Stimulated activated CD4-positive, alpha-beta T cell treated with anti-CD3 and anti-CD28 coated beads, Interleukin-2, amount 100 ng/mL, for 24 hours (primary cell): ENCODE measurements at places on chromosomes 6 and 20.

- no peak for DNase-seq
Measured at GRCh38 chr6:16162003-16162402, 33.1 kb downstream of the MYLIP start.

- no peak for DNase-seq
Measured at GRCh38 chr6:127880429-127880828, 20.4 kb downstream of the THEMIS start.

- no peak for DNase-seq
Measured at GRCh38 chr20:22305381-22305780, 279.0 kb downstream of the FOXA2 start.

- no peak for DNase-seq
Measured at GRCh38 chr6:14149739-14150130, 32.2 kb downstream of the CD83 start.

DNA sequence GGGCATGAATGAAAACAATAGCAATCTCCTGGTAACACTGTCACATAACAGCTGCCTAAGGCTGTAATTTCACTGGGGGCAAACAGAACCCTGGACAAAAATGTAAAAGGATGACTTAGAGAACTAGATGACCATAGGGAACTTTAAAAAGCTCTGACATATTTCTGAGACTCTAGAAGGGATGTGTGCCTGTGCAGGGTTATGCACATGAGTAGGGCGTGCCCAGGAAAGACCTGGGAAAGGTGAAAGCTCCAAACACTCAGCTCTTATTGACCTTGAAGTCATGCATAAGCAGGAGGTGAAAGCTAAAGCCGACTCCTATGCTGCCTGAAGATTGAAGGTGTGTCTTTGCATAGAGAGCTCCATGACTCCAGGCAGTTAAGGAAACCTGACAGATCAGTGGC is 118.4 kb upstream of the BTBD3 start:
- no peak for DNase-seq

DNA sequence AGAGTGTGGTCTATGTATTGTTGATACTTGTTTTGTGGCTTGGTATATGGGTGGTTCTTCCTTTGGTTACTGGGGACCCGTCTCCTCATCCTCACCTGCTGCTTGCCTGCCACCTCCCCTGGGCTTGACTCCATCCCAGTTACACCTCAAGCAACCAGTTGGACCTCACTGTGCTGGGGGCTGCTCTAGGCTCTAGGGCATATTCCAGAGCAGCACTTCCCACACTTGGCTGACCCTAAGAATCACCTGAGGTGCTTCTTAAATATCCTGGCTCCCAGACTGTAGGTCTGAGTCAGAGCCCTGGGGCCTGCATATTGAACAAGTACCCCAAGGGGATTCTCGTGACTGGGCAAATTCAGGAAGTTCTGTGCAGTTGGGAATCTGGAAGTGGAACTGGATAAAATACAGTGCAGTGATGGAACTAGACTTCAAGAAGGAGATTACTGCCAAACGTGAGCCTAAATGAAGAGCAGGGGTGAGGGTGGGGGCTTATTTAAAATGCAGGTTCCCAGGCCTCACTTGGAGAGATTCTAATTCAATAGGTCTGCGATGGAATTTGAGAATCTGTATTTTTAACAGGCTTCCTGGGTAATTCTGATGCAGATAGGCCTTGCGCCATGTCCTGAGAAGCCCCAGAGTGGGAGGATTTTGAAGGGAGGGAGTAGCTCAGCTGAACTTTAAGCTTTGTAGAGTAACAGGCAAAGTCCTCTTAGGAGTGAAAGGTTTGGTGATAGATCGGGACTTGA is 7.6 kb downstream of the SPATS1 start:
- no peak for DNase-seq

- DNase-seq: no peak
Measured at GRCh38 chr20:4366076-4366475, 350.7 kb upstream of the RNF24 start.

DNA sequence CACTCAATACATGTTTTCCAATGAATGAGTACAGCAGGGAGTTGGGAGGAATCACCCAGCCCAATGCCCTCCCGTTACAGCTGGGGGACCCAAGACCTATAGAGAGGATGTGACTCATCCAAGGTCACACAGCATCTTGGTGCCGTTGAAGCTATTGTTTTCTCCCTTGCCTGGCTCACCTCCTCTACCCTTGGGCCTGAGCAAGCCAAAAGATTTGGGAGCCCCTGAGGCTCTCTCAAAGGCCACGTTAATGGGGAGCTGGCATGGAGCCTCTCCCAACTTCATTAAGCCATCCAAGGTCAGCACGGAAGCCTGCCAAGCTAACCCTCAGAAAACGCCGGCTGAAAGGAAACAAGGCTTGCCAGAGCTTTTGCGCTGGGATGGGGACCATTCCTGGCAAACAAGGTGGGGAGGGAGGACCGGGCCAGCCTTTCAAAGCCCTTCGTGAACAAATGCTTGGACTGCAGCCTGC is 30.4 kb downstream of the KCNB1 start:
- no peak for DNase-seq

DNA sequence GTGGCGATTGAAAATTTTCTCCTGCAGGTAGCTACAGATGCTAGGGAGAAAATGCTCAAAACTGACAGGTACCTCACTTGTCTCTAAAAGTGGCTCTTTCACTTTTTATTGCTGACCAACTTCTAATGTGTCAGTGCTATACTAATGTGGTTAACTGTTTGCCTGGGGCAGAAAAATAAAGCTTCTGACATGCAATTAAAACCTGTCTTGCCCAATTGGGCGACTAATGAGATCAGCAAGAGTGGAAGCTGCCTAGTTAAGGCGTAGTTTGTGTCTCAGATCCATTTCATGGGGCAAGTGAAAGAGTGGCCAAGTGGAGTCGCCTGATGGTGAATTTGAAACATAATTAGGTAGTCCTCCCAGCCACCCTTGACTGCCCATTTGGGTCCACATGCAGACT is 193.3 kb downstream of the TSHZ2 start:
- DNase-seq: no peak

DNA sequence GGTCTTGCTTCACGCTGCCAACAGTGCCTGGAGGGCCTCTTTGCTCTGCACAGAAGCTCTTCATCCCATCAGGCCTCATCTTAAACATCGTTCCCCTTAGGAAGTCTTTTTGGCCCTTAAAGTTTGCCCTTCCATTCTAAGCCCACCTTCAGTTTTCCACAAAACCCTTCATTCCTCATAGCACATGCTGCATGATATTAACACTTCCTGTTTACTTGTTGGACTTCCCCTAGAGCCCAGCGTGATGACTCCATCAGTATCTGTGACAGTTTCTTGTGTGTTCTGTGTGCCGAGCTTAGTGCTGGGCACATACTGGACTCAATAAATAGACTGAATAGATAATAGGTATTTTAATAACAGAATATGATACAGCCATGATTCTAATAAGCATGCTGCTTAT is 2.2 kb downstream of the NT5DC1 start:
- no peak for DNase-seq

- no peak for DNase-seq
Measured at GRCh38 chr6:160089534-160089897, 32.1 kb upstream of the SLC22A1 start.

DNA sequence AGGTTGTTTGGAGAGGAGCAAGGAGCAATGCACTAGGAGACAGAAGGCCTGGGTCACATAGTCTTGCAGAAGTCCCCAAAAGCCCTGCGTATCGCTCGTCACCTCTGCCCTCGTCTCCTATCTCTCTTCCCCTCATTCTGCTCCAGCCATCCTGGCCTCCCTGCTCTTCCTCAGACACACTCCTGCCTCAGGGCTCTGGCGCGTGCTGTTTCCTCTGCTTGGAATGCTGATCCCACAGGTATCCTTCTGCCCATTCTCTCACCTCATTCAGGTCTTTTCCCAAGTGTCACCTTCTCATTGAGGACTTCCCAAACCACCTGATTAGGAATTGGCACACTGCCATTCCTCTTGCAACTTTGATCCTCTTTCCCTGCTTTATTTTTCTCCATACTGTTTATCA is 9.0 kb upstream of the SLC2A10 start:
- DNase-seq: no peak

DNA sequence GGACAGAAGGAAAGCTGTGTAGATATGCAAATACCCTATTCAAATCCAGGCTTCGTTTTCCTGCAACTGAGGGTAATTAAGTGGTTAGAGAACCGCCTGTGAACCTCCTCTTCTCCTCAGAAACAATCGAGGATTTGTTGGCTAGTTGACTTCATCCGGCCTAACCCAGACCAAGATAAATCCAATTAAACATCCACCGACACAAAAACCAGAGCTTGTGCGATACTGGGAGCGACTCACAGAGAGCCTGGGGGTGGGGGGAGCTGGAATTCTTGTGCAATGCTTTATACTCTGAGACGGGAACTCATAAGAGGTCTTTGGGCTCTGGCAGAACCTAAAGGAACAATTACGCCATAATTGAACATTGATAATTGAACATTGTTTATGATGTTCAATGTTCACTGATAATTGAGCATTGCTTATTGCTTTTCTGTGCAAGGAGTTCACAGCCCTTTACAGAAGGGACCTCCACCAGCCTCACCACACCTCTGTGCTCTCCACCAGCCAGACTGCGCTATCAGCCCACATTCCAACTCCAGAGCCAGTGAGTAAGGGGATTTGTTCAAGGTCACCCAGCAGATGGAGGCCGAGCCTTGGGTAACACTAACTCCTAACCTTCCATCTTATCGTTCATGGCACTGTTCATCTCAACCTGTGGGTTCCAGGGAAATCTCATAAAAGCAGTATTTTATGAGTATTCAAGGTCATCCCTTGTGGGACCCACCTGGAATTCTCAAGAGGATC is 429.6 kb upstream of the JARID2 start:
- DNase-seq: no peak
